ENCODE measurements at places on chromosomes 13 and 19. TPM values are rescaled to one million over a fixed set of nuclear protein-coding genes. Genes with fewer than 3 reads are reported as not detected.
A peak's percentile ranks its signal among the peaks of the same experiment; 100 is the strongest.

- H3K27ac ChIP-seq, result no peak overlapping the region
- H3K4me3 ChIP-seq, result no peak overlapping the region
- peak; percentile 91 for DNase-seq
- no peaks in the 10 kb centered on the region for H3K27me3 ChIP-seq
- H3K4me1 ChIP-seq, result no peaks in the 10 kb centered on the region
- no peaks in the 10 kb centered on the region for H3K36me3 ChIP-seq
Observed at GRCh38 chr13:46354156-46355087, 32.6 kb downstream of the RUBCNL start.

- H3K4me3 ChIP-seq, result peak overlapping the region; percentile 49
- H3K4me1 ChIP-seq, result peaks cover 2% of the 10 kb centered on the region
- peaks cover 9% of the 10 kb centered on the region for H3K36me3 ChIP-seq
- no peak overlapping the region for H3K27ac ChIP-seq
- DNase-seq, result peak; percentile 61
Observed at GRCh38 chr19:1811472-1811894, 593 bp downstream of the ATP8B3 start.

- no peak overlapping the region for H3K27ac ChIP-seq
- H3K36me3 ChIP-seq, result no peaks in the 10 kb centered on the region
- peaks cover 3% of the 10 kb centered on the region for H3K4me1 ChIP-seq
- no peak overlapping the region for H3K4me3 ChIP-seq
Observed at GRCh38 chr13:51229731-51230130, 7.5 kb downstream of the FAM124A start.

DNA sequence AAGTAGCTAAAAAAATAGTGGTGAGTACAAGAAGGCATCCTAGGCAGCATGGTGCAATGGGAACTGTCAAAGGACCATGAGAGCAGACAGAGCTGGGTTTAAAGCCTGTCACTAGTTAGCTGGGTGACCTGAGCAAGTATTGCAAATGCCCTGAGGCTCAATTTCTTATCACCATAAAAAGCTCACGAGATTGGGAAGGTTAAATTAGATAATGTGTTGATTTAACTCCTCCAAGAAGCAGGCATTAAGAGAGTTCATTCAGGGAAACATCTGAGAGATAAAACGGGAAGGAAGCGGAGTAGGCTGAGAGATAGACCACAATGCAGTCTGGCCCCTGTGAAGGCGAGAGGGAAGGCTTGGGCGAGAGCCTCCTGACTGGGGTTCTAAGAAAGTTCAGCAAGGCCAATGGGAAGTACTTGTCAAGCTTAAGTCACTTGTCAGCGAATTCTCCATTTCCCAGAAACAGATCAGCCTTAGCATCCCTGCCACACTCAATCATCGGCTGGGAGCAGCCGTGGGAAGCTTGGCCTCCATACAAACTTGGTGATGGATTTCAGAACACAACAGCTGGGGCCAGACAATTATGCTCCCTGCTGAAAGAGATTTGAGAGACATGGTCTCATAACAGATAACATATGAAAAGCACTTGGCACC is 105.5 kb downstream of the POU4F1 start:
- no peak overlapping the region for H3K4me3 ChIP-seq
- no peak overlapping the region for H3K27ac ChIP-seq
- H3K4me1 ChIP-seq, result no peaks in the 10 kb centered on the region
- no peak for DNase-seq
- H3K27me3 ChIP-seq, result no peaks in the 10 kb centered on the region

GRCh38 chr19:4829001-4829712 is 2.4 kb downstream of the TICAM1 start:
- no peak overlapping the region for H3K27ac ChIP-seq
- H3K4me1 ChIP-seq, result peaks cover 2% of the 10 kb centered on the region
- peaks cover 1% of the 10 kb centered on the region for H3K36me3 ChIP-seq
- DNase-seq, result no peak

GRCh38 chr19:41420101-41420880 is 6.9 kb downstream of the B3GNT8 start:
- H3K27me3 ChIP-seq, result no peaks in the 10 kb centered on the region
- H3K36me3 ChIP-seq, result peaks cover 15% of the 10 kb centered on the region
- no peaks in the 10 kb centered on the region for H3K4me1 ChIP-seq
- no peak overlapping the region for H3K27ac ChIP-seq

TMEM86B gene
- polyA plus RNA-seq, result 0.62 TPM

ACTMAP gene
- polyA plus RNA-seq, result 2.2 TPM

SMAD9 gene
- polyA plus RNA-seq, result 3.5 TPM

ARHGAP33 gene
- polyA plus RNA-seq, result 0.58 TPM

ZNF556 gene
- 0.02 TPM for polyA plus RNA-seq

GPR18 gene
- polyA plus RNA-seq, result not detected

PGLYRP2 gene
- polyA plus RNA-seq, result not detected
